ENCODE measurements at places on chromosomes 3 and 15. TPM values are rescaled to one million over a fixed set of nuclear protein-coding genes. Genes with fewer than 3 reads are reported as not detected.

PPP1R14D gene
- 0.70 TPM for total RNA-seq

LMCD1 gene
- total RNA-seq = 33.1 TPM

GCSAM gene
- total RNA-seq = not detected

DUOXA2 gene
- total RNA-seq = 0.17 TPM

DUOX2 gene
- 3.1 TPM for total RNA-seq

VGLL3 gene
- 25.3 TPM for total RNA-seq

DNA sequence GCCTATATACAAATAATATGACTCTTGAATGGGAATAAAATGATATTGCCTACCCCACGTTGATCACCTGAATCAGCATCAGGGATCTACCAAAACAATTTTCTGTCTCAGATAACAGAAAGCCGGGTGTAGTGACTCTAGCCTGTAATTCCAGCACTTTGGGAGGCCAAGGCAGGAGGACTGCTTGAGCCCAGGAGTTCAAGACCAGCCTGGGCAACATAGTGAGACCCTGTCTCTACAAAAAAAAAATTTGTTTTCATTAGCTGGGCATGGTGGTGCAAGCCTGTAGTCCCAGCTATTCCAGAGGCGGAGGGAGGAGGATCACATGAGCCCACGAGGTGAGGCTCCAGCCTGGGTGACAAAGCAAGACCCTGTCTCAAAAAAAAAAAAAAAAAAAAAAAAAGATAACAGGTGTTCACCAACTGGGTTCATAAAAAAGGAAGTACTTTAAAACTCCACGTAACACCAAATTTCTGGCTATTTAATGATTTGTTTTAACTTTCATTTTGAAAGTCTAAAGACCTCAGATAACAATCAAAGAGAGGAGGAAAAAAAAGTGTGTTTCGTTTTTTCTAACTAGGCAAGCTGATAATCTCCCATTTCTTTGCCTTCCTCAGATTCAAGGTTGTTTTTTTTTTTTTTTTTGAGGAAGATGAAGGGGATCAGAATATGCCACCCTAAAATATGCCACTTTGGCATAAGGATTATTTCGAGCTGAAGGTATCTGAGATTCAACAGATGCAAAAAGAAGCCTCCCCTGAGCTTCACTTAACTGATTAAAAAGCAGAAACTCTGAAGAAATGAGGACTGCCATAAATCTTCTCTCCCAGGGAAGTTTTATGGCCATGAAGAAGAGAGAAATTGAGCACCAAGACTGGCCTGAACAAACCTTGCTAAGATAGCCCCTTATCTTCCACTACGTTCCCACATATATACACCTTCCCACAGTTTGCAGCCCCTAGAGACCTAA lies 44.1 kb downstream of the TRANK1 start:
- H3K4me3 ChIP-seq = no peak overlapping the region
- no peak overlapping the region for H3K27ac ChIP-seq
- H3K4me1 ChIP-seq = peaks cover 8% of the 10 kb centered on the region

DNA sequence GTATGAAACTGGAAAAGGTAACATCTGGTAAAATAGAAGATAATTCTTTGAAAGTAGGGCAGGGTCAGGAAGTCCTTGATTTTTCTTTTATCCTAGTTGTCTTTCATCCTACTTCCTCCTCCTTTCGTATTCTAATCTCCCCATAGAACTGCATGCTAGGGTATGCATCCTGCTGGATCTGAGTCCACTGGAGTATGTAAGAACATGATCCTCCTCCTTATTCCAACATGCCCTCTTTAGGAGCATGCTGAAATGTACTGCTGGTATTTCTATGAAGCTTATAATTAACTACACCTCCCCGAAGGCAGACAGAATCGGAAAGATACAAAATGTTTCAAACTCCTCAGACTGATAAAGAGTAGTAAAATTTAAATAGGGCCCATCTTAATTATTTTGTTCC lies 493.8 kb downstream of the AGBL1 start:
- H3K36me3 ChIP-seq = no peaks in the 10 kb centered on the region
- no peaks in the 10 kb centered on the region for H3K4me1 ChIP-seq
- DNase-seq = no peak
- no peak overlapping the region for H3K27ac ChIP-seq

DNA sequence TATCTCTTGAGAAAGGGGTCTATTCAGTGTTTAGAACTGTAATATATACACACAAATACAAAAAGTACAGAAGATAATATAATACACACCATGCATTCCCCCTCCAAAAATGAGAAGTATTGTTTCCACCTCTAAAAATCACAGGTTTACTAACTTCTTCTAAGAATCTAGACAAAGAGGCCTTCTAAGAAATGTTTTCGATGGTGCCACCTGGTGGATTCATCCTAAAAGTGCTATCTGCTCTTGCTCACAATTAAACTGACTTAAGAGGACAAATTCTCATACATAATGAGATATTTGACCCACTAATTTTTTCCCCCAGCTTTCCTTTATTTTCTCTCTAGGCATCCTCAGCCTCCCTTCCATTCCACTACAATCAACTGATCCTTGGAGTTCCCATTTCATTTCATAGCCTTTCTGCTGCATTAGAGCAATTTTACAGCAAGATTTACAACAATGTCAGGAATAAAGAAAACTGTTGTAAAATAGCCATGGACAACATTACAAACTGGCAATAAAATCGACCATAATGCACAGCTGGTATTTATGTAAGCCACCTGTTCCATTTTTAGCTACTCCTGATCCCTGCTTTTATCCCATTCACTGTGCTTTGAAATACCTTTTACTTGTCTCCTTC lies 124.6 kb downstream of the ARRDC4 start:
- no peak overlapping the region for H3K4me3 ChIP-seq
- H3K4me1 ChIP-seq = peaks cover 10% of the 10 kb centered on the region
- no peak for DNase-seq
- H3K27ac ChIP-seq = no peak overlapping the region

DNA sequence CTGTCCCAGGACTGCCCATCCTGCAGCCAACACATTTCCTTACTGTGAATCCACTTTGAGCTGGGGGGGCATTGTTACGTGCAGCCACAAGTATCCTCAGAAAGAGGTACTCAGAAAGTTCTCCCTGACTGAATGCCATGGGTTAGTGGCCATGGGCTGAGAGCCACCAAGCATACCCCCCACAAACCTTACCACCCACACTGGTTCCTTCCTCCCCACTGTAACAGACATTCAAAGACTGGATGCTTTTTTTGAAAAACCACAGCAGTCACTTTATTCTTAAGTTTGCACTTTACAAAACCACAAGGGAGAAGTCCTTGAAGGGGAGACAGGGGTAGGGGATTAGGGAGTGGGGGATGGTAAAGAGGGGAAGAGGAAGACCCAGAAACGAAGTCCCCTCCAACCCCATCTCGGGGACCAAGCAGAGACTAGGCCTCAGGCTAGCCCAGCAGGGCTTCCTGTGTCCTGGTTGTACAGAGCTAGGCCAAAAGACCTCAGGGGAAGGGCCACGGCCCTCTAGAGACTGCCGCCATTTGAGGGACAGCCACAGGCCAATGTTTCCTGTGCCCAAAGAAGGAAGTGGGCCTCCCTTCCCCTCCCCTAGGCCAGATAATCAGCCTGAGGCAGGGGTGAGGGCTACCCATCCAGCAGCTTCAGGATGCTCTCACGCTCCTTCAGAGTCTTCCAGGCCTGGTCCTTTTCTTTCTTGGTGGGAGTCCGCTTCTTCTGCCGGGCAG lies 10.1 kb upstream of the CAMK1 start:
- peaks cover 6% of the 10 kb centered on the region for H3K36me3 ChIP-seq
- no peaks in the 10 kb centered on the region for H3K27me3 ChIP-seq
- no peaks in the 10 kb centered on the region for H3K4me1 ChIP-seq
- H3K4me3 ChIP-seq = no peak overlapping the region
- DNase-seq = no peak

- H3K4me1 ChIP-seq = no peaks in the 10 kb centered on the region
- H3K27me3 ChIP-seq = peaks cover 36% of the 10 kb centered on the region
- no peak for DNase-seq
- no peak overlapping the region for H3K4me3 ChIP-seq
Observed at GRCh38 chr3:46468753-46469600, 4.3 kb upstream of the LTF start.

- no peak overlapping the region for H3K4me3 ChIP-seq
- no peak for DNase-seq
- H3K27me3 ChIP-seq = no peaks in the 10 kb centered on the region
- no peaks in the 10 kb centered on the region for H3K36me3 ChIP-seq
Observed at GRCh38 chr3:23537101-23537551, 268.6 kb upstream of the UBE2E1 start.

GRCh38 chr3:35664460-35664919 lies 25.2 kb downstream of the ARPP21 start:
- peaks cover 28% of the 10 kb centered on the region for H3K27me3 ChIP-seq
- peaks cover 4% of the 10 kb centered on the region for H3K4me1 ChIP-seq
- H3K36me3 ChIP-seq = no peaks in the 10 kb centered on the region
- H3K4me3 ChIP-seq = no peak overlapping the region

DNA sequence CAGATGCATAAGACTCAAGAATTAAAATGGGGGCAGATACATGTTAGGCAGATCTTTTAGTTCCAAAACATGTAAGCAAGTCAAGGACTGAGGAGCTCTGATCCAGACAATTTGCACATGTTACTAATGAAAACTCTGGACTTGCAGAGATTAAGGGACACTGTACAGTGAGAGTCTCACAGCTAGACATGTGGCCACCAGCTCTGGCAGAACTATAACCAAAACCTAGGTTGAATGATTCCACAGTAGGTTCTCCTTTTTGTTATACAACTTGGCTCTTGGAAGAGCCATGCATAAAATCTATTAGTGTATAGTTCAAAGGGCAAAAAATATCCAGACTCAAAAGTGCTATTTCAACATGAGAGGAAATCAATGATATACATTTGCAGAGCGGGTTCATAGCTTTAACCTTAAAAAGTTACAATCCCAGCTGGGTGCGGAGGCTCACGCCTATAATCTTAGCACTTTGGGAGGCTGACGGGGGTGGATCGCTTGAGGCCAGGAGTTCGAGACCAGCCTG lies 61.8 kb downstream of the SETD2 start:
- DNase-seq = no peak
- peaks cover 13% of the 10 kb centered on the region for H3K4me1 ChIP-seq
- H3K36me3 ChIP-seq = peaks cover 11% of the 10 kb centered on the region
- H3K27ac ChIP-seq = no peak overlapping the region

DNA sequence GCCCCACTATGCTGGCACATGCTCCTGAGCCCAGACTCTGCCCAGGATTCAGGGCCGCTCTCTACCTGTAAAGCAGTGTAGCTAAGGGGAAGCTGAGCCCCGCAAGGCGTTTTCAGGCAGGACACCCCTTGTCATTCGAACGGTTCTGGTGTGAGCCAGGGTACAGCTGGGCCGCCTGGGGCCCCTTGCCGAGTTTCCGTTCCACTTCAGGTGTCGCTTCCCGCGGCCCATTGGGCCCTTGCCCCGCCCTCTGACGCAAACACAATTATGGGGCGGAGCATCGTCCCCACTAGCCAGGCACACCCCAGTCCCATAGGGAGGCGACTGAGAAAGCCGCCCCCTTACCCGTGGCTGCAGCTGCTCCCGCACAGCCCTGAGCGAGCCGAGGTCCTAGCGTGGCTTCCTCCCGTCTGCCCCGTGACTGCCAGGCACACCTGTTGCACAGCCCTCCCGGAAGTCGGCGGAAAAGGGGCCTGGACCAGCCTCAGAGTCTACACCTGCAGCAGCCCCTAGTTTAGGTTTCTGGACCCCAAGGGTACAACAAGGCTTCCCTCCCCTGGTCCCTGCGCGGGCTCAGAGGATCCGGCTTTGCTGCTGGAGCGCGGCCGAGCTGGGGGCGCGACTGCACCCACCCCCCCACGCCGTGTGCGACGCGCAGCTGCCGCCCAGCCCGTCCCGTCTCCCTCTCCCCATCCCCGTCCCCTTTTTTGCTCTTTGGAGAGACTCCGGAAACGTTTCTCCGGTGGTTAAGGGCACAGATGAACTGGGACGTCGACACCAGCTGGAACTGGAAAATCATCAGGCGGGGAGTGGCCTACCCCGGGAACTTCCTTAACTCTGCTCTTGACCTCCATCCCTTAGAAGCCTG lies at the start of gene PLSCR2:
Gene PLSCR2 (minus strand): TSS at position 412 of the 868 bp plus-strand sequence. CDS start 9,657 bp downstream, outside the sequence.
- peak within 1 kb of the TSS; percentile 67 for H3K27ac ChIP-seq
- H3K27me3 ChIP-seq = no peaks in the 10 kb centered on the region
- peak within 1 kb of the TSS; percentile 76 for H3K4me3 ChIP-seq
- H3K4me1 ChIP-seq = no peaks in the 10 kb centered on the region
- DNase-seq = no peak

- no peaks in the 10 kb centered on the region for H3K4me1 ChIP-seq
- H3K27me3 ChIP-seq = peaks cover 15% of the 10 kb centered on the region
- H3K36me3 ChIP-seq = no peaks in the 10 kb centered on the region
- no peak overlapping the region for H3K27ac ChIP-seq
- no peak for DNase-seq
Observed at GRCh38 chr15:86328658-86329057, 249.0 kb downstream of the AGBL1 start.

- peaks cover 28% of the 10 kb centered on the region for H3K4me1 ChIP-seq
- no peaks in the 10 kb centered on the region for H3K27me3 ChIP-seq
- H3K27ac ChIP-seq = no peak overlapping the region
- H3K4me3 ChIP-seq = no peak overlapping the region
- H3K36me3 ChIP-seq = peaks cover 7% of the 10 kb centered on the region
- DNase-seq = no peak
Observed at GRCh38 chr15:66784174-66784573, 82.1 kb downstream of the SMAD6 start.

GRCh38 chr15:25058080-25058785 lies 103.4 kb downstream of the SNRPN start:
- H3K27me3 ChIP-seq = no peaks in the 10 kb centered on the region
- DNase-seq = no peak

DNA sequence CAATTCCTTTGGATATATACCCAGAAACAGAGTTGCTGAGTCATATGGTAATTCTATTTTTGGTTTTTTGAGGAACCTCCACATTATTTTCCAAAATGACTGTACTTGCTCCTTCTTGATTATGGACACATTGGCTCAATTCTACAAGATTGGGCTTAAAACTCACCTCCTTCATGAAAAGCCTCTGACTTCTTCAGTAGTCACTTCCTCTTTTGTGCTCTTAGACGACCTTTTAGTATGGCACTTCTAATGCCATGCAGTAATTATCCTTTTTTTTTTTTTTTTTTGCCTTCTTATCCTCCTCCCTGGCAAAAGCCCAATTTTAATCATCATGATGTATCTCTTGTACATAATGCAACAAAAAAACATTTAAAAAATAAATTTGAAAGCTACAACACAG lies 33.0 kb upstream of the ABHD17C start:
- H3K36me3 ChIP-seq = no peaks in the 10 kb centered on the region
- H3K4me3 ChIP-seq = no peak overlapping the region
- no peak overlapping the region for H3K27ac ChIP-seq

DNA sequence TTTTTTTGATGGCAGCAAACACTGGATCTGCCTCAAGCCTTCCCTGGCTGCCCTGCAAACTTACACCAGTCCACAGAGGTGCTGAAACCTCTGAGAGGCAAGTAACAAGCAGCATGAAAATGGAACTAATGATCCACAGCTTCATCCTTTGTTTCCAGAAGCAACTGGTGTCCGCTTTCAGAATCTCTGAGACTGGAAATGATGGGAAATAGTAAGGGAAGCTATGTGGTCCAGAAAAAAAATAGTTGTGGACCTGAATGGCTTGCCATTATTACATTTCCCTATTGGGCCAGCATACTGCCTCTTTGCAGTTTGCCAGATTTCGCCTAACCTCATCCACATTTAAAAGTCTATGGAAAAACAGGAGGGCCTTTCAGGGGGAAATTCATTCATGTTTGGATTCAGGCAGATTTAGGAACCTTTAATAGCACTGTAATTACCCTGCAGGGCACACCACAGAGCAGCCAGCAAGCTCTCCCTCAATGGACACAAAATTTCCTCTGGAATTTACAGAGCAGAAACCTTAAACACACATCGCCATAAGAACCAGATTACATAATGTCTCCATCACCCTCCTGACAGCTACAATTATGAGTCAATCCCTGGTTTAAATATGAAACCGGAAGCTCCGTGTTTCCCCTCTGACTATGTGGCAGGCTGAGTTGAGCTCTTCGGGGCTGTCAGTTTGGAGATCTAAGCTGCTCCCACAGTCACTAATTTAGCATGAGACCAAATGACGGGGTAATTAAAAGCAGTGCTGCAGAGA lies 134.4 kb downstream of the TMCO5A start:
- H3K27me3 ChIP-seq = no peaks in the 10 kb centered on the region
- H3K4me3 ChIP-seq = peak overlapping the region; percentile 79
- H3K4me1 ChIP-seq = peaks cover 61% of the 10 kb centered on the region

Measured in type B pancreatic cell (in vitro differentiated cells).